ENCODE measurements at places on chromosomes 11 and 22. TPM values are rescaled to one million over a fixed set of nuclear protein-coding genes. Genes with fewer than 3 reads are reported as not detected.

Gene KRTAP5-2
- not detected for polyA plus RNA-seq

Gene RCN1
- polyA plus RNA-seq = 5.7 TPM

Gene KCNJ1
- polyA plus RNA-seq = not detected

Gene CFAP68
- 15.9 TPM for polyA plus RNA-seq

Gene STK33
- polyA plus RNA-seq = 3.0 TPM

Gene SYCE3
- polyA plus RNA-seq = not detected

Gene EFCAB6
- not detected for polyA plus RNA-seq

Gene KRTAP5-7
- polyA plus RNA-seq = not detected

Gene GLB1L3
- polyA plus RNA-seq = not detected

Gene PRDX5
- polyA plus RNA-seq = 245 TPM

Gene OR10A2
- polyA plus RNA-seq = not detected

Gene PANX2
- polyA plus RNA-seq = not detected

Gene TMEM218
- polyA plus RNA-seq = 32.1 TPM

Gene CYTH4
- 42.4 TPM for polyA plus RNA-seq

Gene PCSK7
- 27.8 TPM for polyA plus RNA-seq

Gene ANO5
- polyA plus RNA-seq = not detected

Gene NFAM1
- 0.61 TPM for polyA plus RNA-seq

Gene CABP4
- polyA plus RNA-seq = 1.5 TPM

Gene CSKMT
- polyA plus RNA-seq = 5.8 TPM

Gene SLC7A4
- polyA plus RNA-seq = not detected

Data from naive B cell (primary cell).